Activated naive CD4-positive, alpha-beta T cell treated with anti-CD3 and anti-CD28 coated beads, Interleukin-2, amount 50 U/mL, for 16 hours (primary cell): ENCODE measurements at places on chromosomes 6 and 20.

GRCh38 chr6:108947114-108947854 lies 99.1 kb downstream of the ARMC2 start:
- DNase-seq = no peak

DNA sequence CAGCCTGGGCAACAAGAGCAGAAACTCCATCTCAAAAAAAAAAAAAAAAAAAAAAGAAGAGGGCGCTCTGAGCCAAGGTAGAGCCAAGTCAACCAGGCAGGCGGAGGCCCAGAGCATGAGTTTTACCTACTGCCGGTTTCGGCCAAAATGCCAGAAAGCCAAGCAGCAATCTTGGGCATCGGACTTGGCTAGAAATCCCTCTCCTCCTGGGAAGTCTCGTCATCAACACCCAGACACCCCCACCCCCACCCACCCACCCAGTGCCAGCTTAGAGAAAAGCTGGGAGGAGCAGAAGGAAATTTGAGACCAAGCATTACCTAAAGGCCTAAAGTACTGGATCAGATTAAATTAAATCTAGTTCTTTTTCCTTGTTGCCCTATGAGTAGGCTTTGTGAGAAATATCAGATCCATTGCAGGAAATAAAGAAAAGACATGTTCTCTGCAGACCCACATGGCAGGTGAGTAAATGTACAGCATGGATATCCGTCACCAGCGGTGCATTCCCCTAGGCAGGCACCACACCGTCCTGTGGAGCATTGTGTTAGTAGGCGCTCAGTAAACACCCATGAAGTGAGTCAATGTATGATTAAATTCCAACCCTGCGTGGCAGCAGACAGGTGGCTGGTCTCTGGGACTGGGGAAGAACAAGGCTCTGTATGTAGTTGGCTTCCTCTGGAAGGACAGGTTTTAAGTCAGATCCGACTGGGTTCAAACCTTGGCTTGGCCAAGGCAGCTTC lies 21.0 kb downstream of the RIPOR3 start:
- DNase-seq = no peak

DNA sequence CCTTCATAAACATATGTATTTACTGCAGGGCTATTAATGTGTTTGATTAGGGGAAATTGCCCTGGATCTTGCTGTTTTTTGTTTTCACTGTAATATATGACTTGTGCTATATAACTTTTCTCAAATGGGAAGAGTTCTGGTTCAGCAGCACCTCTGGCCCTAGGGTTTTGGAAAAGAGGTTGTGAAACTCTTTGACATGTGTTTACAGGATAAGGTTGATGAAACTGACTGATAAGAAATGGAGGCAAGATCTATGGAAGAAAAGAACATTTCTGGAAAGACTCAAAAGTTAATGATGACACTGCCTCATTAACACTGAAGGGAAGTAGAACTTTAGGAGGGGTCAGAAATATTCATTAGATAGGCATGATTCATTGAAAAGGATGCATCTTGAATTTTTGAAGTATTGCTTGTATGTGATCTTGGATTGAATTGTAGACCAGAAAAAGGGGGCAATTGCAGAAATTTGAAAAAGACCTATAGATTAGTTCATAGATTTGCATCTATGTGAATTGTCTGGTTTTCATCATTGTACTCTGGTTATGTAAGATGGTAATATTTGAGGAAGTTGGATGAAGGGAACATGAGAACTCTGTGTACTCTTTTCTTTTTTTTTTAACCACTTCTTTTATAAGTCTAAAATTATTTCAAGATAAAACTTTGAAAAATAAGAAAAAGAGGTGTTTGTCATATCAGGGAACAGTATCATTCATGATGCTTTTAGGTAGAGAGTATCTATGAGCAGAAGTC lies 54.0 kb downstream of the UTRN start:
- DNase-seq = no peak

DNA sequence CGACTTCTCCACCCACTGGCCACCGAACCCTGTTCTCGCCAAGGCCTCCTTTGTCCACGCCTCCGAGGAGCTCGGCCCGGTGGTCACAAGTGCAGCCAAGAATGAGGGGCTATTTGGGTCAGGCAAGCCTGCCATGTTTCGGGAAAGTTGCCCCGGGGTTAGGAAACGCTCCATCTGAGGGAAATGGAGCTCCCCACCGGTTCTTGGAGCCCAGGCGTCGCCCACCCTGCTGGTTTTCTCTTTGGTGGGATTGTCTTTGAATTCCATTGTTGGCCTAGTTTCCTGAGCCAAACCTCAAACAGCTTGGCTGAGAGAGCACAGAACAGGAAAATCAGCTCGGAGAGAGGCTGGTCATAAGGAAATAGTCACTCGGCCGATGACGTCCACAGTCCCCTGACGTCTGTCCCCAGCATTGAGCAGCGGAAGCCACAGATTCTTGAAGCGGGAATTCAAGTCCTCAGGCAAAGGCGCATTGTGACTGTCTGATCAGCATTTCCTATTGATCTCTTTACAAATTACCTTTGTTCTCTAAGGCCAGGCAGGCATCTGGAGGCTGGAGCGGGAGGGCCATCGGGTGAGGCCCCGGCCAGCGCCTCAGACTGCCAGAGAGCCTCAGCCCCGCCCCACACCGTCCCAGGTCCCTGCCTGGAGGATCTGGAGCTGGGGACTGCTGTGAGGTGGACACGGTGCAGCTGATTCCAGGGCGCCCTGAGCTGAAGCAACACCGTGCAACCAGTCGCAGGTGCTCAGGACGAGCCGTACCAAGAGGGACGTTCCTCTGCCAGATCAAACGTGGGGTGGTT lies 138.6 kb downstream of the DLL1 start:
- DNase-seq = no peak

- peak; percentile 42 for DNase-seq
Measured at GRCh38 chr6:37507690-37508421, 8.2 kb upstream of the CCDC167 start.

DNA sequence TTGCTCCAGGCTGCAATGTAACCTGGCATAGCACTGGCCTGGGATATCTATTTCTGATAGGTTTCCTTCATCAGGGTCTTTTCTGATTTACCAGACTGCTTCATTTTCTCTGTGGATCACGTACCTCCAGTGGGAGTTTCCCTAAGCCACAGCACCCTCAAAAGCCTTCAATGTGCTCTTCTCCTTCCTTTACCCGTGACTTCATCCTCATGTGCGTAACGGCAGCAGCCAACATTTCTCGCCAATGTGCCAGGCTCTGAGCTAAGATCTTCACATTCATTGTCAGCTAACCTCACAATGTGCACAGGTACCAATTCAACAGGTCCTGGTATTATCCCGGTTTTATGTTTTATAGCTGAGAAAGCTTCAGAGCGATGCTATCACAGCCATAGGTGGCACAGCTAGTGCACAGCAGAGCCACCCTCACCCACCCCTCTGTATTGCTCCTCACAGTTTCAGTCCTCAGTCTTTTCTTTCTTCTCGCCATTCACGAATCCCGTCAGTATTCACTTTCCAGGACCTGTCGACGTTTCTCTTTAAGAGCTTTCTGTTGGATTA lies 58.2 kb downstream of the TNFAIP3 start:
- no peak for DNase-seq

GRCh38 chr6:108360919-108361311 lies 66.1 kb downstream of the AFG1L start:
- DNase-seq = no peak

GRCh38 chr6:132813173-132813856 lies 1.1 kb upstream of the RPS12 start:
- peak; percentile 38 for DNase-seq

DNA sequence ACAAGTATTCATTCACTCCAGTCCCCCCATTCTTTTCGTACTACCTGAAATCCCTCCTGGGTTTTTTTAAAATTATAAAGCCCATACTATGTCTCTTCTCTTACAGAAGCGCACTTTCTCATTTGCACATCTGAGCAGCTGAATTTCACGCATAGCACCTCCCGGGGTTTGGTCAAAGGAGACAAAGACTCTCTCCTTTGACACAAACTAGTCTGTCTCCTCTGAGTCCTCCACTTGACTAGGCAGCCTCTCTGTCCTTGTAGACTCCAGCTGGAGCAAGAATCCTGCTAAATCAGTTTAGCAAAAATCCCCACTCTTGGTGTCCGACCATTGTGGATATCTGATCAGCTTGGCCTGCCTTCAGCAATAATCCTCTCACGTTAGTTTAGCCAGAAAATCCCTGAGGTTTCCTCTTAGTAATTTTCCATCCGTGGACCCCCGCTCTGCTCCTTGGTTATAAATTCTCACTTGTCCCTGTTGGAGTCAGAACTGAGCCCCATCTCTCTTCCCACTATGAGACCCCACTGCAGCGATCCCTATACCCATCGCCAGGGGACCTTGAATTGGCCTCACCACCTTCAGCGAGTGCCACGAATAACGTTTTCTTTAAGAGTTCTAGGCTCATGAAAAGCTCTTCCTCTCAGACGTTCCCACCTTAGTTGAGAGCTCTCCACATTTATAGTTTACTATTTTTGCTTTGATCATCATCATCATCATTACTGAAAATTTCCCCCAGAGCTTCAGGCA lies 29.0 kb downstream of the PDYN start:
- DNase-seq = peak; percentile 33

- no peak for DNase-seq
Measured at GRCh38 chr20:32559205-32559752, 25.9 kb downstream of the NOL4L start.

DNA sequence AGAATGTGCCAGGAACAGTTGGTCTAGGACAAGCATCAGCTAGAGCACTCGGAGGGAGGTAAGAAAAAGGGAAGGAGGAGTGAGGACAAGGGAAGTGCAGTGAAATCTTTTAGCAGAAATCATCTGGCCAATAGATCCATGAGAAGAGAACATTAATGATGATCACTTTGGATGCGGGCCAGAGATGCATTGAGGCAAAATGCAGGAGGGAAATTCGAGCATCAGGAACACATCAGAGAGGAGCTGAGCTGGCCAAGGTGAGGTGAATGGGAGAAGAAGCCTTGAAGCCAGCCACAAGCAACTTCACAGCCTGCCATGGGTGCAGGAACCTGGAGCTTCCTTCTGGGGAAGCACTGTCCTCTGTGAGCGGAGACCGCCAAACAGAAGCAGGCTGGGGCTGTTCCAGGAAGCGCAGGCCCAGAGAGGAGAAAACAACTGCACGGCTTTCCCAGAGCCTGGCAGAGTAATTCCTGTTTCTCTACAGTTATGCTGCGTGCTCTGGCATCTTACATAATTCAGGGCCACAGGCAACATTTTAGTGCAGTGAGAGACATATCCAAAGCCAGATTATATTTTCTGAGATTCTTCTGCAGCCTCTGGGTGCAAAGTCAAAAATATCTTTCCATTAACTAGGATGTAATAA lies 143.8 kb downstream of the F13A1 start:
- DNase-seq = no peak

- DNase-seq = no peak
Measured at GRCh38 chr20:62381202-62381797, 5.6 kb upstream of the RPS21 start.

GRCh38 chr20:37407019-37407566 lies 61.2 kb downstream of the SRC start:
- no peak for DNase-seq

- no peak for DNase-seq
Measured at GRCh38 chr20:51586005-51586440, 43.5 kb upstream of the NFATC2 start.

- no peak for DNase-seq
Measured at GRCh38 chr6:135904666-135905065, 53.2 kb downstream of the PDE7B start.

DNA sequence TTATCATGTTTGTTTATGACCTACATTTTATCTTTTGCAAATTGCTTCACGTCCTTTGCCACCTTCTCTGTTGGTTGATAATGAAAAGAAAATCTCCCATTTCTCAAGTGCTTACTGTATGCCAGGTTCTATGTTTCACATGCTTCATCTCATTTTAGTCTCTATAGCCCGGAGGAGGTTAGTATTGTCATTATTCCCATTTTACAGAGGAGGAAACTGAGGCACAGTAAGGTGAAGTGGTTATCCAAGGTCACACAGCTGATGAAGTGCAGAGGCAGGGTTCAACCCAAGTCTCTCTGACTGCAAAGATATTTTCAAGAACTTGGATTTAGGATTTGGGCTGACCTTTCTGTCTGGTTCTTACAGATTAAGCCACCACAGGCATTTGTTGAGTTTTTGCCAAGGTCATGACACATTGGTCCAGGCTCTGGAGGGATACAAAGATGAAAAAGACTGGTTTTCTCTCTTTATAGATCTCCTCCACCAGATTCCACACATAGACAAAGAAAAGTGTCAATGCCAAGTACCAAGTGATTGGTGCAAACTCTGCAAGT lies 20.6 kb downstream of the CNBD2 start:
- DNase-seq = no peak

DNA sequence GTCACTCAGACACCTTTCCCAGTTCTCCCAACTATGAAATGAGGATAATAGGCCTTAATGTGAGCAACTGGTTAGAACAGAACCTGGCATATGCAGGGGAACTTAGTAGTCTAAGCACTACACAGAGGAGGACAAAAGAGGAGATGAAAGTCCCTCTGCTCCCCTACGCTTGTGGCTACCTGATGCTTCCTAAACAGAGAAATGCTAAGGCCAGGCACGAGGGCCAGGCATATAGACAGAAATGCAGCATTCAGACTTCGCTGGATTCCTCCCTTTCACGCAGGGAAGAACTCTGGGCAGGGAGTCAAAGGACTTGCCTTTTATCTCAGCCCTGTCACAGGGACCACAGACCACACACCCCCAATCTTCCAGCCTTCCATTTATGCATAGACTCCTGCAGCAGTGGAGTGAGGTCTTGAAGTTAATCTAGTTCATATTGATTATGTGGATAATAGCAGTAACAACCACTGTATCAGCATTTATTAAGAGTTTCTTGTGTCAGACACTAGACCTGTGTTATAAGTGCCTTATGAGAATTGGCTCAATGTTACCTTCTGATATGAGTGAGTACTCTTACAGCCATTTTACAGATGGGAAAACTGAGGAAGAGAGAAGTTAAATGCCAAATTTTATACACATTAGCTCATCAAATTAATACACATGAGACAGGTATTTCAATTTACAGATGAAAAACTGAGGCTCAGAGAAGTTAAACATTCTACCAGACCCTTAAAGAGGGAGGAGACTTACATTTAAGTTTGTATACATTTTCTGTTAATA lies 27.0 kb upstream of the TRAF3IP2 start:
- DNase-seq = no peak

DNA sequence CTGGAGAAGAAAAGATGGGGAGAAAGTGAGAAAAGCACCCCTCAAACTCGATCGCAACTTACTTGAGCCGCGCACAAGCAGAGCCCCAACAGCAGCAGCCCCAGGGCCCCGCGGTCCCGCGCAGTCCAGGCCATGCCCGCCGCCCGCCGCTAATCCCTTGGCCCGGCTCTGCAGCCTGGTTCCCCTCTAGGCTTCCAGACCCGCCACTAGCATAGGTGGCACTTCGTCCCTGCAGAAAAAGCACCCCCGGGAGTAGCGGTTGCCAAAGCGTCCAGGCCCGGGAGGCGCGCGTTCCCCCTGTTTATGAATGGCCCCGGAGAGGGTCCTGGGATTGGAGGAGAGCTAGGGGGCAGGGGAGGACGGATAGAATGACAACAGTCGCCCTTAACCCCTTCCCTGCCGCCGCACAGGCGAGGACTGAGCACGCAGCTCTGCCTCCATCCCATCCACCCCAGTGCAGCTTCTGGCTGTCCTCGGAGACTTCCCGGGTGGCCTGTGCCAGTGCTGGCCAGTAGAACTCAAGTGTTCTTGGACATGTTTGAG lies 19.9 kb downstream of the COL9A1 start:
- DNase-seq = no peak

GRCh38 chr6:30463242-30463641 lies 26.1 kb upstream of the HLA-E start:
- DNase-seq = no peak

GRCh38 chr20:63351811-63352591 lies 9.1 kb downstream of the CHRNA4 start:
- no peak for DNase-seq
